ENCODE measurements at places on chromosomes 11 and 22.

- no peak for DNase-seq
Observed at GRCh38 chr11:100727410-100727809, 40.3 kb downstream of the ARHGAP42 start.

DNA sequence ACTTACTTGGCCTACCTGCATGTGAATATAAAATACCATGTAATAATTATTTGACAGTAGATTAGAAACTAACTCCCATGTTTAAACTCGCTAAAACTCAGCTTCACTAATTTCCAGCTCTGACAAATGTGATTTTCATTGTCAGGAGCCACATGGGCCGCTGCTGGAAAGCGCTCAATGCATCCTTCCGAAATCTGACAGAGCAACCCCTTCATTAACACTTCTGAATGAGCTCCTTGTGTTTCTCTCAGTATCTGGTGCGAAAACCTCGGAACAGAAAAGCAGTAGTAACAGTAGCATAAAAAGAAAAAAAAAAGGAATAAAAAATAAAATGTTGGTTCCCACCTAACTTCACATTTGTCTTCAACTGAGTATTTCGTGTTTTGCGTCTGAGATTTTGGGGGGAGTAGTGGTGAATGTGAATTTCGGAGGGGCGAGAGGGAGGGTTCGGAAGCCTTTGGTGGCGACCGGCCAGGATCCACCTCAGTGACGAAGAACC, 710 bp downstream of the MTCH2 start:
- no peak for DNase-seq

DNA sequence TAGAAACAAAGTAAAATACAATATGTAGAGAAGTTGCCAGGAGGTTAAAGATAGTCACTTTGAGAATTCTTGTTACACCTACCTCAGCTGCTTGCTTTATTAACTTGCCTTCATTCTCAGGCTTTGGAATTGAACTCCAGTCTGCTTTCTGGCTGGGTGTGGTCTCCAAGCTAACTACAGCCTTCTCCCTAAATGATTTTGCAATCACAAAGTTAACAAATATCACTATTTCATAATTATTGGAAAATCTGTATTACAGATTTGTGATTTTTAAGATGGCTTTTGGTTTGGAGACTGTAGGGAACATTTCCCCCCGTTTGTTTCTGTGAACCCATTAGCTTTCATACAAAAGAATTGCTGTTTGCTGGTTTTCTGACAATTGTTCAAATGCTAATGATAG, 2.2 kb downstream of the PLAAT5 start:
- no peak for DNase-seq

- DNase-seq, result no peak
Observed at GRCh38 chr11:69217276-69218105, 61.8 kb downstream of the SMIM38 start.

DNA sequence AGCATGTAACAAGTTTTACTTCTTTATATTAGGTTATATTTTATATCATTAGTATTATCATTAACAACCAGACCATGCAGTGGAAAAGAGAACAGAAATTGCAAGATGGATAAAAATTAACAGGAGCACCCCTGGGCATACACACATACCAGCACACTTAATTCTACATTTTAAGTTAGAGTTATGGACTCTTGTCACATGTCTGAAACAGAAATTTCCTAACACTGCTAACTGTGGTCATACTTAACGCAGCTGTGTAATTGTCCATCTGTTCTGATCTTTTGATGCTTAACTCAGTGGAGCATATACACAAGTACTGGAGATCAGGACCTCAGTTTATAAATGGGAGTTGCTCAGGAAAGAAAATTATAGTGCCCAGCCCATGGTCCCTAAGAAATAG, 358 bp downstream of the OR52H1 start:
- no peak for DNase-seq

- no peak for DNase-seq
Observed at GRCh38 chr11:15670520-15671070, 555.9 kb downstream of the INSC start.

DNA sequence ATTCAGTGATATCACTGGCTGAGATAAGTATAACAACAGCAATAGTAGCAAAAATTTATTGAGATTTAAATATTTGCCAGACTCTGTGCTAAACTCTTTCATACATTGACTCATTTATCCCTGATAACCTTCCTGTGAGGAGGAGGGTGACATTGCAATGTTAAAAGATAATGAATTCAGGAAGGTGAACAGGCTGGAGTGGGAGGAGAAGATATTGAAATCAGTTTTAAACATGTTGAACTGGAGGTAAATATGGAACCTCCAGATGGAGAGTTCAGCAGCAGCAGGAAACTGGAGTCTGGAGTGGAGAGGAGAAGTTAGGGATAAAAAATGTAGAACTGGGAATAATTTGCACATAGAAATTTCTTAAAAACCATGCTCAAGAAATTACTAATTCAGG, 142.0 kb upstream of the FAT3 start:
- no peak for DNase-seq

DNA sequence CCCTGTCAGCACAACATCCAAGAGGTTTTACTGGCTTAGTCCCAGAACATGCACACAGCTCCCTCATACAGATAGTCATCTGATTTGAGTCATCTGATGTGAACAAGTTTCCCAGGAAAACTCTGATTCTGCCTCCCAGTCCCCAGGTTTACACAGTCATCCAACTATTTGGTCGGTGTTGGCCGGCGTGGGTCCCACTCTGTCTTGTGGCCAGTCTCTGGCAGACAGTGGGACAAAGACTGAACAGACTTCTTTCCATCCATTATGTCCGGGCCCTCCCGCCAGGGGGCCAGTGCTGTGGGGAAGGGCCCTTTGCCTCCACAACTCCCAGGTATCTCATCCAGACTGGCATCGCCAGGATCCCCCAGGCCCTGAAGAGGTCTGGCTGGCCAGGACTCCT, 60.0 kb downstream of the BTG4 start:
- DNase-seq, result no peak

DNA sequence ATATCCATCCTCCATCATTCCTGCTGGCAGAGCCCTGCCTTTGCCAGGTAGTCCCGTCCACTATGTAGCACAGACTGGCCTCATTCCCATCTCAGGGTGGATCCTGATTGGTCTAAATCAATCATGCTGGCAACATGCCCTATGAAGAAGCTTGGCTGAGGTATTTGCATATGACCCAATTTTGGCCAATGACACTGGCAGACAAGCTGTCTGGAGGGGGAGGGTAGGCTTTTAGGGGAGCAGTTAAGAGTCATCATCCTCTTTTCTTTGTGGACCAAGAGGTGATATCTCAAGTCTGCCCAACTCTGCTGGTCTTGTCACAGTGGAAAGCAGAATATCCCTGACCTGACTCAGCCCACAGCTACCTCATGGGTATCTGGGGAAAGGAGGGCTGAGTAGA, 5.1 kb downstream of the CCDC89 start:
- no peak for DNase-seq

GRCh38 chr11:15867871-15868270, 488.5 kb downstream of the SOX6 start:
- no peak for DNase-seq

DNA sequence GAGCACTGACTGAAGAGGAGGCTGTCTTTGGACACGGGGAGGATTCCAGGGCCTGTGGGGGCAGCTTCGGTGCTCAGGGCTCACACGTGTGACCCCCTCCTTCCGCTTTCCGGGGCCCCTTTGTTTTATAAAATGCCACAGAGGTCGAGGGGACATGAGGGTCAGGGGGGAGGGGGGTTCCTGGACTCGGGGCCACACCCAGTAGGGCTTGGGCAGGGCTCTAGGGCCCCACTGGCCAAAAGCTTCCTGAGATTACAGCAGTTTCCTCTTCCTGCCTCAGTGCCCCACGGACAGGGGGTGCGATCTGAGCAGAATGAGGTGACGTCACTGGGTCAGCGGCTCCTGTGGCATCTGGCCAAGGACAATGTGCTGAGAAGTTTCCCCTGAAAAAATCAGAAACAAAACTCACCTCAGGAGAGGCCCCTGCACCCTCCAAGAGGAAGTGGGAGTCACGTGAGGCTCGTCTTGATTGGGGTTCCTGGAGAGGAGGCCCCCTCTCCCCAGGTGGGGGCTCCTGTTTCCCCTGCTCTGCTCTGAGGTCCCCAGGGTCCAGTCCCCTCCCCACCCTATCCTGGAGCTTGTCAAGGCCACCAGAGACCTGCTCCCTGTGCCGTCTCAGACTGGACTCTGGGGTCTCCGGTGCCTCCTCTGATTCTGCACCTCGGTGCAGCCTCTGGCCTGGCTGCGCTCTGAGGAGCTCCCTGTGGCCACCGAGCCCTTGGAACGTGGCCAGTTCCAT, 6.4 kb upstream of the IFITM3 start:
- DNase-seq, result peak; percentile 74

- DNase-seq, result no peak
Observed at GRCh38 chr22:29194184-29194583, 11.5 kb upstream of the EMID1 start.
